ENCODE measurements at places on chromosomes 16 and 17. TPM values are rescaled to one million over a fixed set of nuclear protein-coding genes. Genes with fewer than 3 reads are reported as not detected.
A peak's percentile ranks its signal among the peaks of the same experiment; 100 is the strongest.

DNA sequence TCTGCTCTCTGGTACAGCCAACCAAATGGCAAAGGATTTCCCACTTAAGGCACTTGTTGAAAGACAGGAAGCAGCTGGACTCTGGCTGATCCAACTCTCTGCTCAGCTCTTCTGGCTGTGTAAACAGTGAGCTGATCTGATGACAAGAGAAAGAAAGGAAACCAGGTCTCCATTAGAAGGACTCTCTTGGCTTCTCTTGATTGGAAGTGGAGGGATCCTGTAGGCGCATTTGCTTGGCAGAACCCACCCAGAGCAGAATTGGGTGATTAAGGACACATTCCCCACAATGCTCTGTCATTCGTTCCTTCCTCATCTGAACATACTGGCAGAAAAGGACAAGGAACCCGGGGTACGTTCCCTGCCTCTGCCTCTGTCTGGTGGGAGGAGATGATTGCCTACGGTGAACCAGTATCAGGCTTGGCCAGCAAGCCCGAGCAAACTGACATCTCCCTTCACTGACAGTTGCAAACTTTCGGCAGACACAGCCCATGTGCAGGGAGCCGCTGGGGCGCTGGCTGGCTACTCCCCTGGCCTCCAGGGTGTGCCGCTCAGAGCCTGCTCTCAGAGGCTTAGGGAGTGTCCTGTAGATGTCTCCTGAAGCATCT is 29.1 kb downstream of the LDHD start:
- peak; percentile 24 for DNase-seq

- no peak for DNase-seq
Observed at GRCh38 chr16:56669005-56669839, at the start of gene MT1H. Gene MT1H, plus strand, starts transcription at chr16:56669814. Its CDS starts 71 bp downstream, at chr16:56669885.

- DNase-seq = no peak
Observed at GRCh38 chr17:3678821-3679530, 10.4 kb downstream of the EMC6 start.

DNA sequence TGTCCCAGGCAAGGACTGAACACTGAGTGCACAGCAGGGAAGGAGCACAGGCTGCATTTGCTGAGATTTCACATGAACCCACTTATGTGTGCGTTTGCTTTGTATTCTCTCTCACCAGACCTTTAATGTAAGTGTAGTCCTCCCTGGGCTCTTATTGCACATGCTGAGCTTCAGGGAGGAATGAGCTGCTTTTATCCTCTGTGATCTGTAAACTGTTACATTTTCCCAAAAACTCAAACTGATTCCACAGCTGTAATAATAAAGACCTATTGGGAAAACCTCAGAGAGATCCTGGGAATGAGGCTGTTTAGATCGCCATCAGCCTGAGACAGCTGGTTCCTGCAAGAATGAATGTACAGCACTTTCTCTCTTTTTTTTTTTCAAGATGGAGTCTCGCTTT is 53.6 kb upstream of the ADORA2B start:
- no peak for DNase-seq

DNA sequence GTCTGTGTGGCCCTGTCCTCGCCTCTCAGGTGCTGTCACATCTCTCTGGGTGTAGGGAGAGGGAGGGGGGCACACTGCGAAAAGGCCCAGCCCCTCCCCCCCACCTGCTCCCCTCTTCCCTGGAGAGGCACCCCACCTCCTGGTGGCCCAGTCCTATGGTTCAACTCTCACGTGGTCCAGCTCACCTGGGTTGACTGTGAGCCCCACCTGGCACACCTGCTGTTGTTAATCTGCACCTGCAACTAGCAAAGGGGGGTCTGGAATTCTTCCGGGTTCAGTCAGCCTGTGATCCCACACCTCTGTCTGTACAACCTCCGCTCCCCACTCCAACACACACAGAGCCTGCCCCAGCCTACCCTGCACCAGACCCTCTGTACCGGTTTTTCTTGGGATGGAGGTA is 2.0 kb upstream of the SYNGR2 start:
- DNase-seq = no peak

GRCh38 chr17:6352801-6353560 is 81.9 kb downstream of the AIPL1 start:
- no peak for DNase-seq

- peak; percentile 37 for DNase-seq
Observed at GRCh38 chr17:75844530-75845057, 390 bp upstream of the UNC13D start.

DNA sequence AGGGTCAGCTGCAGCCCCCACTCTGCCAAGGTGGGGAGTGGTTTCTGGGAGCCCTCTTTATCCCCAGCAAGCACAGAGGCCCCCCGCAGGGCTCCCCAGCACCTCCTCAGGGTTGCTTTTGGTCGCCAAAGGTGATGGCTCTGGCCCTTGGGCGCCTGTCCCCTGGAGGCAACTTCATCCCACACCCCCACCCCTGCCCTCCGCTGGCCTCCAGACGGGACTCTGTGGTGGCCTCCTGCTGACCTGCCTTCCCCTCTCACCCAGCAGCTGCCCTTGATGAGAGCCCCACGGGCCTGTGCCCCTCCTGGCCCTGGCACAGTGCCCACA is 7.8 kb upstream of the RHOT2 start:
- no peak for DNase-seq

GRCh38 chr17:3542410-3543088 is 15.1 kb downstream of the TRPV3 start:
- no peak for DNase-seq

DNA sequence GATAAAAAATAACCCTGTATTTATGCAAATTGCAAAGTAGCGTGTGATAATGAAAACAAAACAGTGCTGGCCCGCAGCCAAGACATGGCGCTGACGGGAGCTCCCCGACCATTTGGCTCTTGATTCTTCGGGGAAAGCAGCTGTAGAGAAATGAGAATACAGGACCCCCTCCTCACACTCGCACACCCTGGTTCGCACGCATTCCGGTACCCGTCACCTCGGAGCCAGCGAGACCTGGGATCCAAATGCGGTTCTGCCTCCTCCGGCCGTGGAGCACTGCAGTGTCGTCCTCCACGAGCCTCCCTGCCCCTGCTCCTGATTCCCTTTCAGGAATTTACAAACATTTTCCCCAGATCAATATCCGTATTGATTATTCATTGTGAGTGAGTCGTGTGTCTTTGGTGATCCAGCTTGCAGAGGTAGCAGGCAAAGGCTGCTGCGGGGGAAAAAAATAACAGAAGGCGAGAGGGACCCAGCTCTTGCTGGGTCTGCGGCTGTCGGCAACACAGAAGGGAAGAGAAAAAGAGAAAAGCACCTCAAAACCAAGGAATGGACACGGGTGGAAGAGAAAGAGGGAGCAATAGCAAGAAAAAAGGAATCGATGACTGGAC is 184.1 kb upstream of the ZFHX3 start:
- DNase-seq = no peak

GRCh38 chr16:4588386-4588785 is 26.3 kb downstream of the UBALD1 start:
- no peak for DNase-seq

DNA sequence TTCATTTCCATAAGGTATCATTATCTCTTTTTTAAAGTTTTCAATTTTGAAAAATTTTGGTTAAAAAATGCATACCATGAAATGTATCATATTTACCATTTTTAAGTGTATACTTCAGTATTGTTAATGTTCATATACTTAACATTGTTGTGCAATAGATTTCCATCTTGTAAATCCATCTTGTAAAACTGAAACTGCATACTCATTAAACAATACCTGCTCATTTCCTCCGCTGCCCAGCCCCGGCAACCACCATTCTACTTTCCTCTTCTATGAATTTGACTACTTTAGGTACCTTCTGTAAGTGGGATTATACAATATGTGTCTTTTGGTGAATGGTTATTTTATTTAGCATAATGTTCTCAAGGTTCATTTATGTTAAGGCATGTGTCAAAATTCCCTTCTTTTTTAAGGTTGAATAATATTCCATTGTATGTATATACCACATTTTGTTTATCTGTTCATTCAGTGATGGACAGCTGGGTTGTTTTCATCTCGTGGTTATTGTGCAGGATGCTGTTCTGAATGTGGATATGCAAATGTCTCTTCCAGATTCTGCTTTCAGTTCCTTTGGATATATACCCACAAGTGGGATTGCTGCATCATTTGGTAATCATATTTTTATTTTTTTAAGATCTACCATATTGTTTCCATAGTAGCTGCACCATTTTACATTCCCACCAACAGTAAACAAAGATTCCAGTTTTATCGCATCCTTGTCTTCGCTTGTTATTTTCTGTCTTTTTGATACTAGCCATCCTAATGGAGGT is 6.7 kb downstream of the CCL2 start:
- no peak for DNase-seq

The CCL16 gene
- not detected for total RNA-seq

The CSH2 gene
- total RNA-seq = not detected

The CTRB1 gene
- 0.67 TPM for total RNA-seq

All from ovary (tissue), 10 donors.